Activated T-cell treated with anti-CD3 and anti-CD28 coated beads, Interleukin-2, amount 50 U/mL, for 24 hours (primary cell): ENCODE measurements at places on chromosomes 5 and 9.
A peak's percentile ranks its signal among the peaks of the same experiment; 100 is the strongest.

DNA sequence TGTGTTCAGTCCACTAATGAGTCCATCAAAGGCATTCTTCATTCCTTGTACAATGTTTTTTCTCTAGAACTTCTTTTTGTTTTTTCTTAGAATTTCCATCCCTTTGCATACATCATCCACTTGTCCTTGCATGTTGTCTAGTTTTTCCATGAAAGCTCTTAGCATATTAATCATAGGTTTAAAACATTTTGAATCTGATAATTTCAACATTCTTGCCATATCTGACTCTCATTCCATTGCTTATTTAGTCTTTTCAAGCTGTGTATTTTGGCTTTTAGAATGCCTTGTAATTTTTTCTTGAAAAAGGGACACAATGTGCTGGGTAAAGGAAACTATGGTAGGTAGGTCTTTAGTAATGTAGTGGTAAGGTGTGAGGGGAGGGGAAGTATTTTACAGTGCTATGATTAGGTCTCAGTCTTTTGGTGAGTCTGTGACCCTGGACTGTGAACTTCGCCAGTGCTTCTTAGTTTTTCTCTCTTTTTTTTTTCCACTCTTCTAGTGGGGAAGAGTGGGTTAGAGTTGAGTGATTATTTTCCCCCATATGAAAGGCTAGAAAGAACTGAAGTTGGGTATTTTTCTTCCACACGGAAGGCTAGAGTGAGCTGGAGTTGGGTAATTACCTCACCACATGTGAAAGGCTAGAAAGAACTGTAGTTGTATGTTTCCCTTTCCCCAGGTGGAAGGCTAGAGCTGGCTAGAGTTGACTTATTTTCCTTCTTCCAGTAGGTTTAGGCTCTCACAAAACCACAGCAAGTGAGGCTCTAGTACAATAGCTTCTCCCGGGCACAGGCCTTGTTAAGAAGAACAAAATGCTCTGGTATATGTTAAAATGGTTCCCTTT is 172.1 kb downstream of the SNX18 start:
- DNase-seq: no peak

DNA sequence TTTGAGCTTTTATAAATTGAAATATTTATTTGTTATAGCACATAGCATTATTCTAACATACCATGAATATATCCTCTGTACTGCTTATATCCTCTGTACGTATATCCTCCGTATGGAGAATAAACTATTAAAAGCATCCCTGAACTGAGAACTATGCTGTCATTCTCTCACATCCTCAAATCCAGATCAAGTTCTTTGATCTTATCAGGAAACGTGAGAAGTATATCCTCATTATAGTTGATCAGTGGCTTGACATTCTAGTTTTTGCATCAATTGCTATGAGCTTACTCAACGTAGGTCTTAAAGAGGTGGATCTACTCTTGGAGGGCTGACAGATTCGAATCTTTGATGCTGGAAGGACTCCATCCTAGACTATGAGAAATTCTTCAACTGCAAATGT is 37.4 kb downstream of the IL7R start:
- DNase-seq: no peak

DNA sequence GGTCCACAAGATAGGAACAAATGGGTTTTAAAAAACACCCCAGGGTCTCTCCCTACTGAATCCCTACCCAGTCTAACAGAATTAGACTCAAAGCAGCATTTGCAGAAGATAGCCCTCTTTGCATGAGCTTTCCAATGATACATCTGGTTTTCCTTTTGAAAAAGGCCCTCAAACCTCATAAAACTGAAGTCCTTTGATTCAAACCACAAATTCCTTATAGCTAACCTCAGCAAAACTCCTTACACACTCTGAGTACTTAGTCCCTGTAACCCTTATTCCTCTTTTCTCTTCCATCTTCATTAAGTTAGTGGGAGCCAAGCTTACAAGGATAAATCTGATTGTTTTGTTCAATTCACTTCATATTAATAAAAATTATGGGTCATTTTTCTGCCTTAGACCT is 90.5 kb upstream of the TNC start:
- DNase-seq: no peak

DNA sequence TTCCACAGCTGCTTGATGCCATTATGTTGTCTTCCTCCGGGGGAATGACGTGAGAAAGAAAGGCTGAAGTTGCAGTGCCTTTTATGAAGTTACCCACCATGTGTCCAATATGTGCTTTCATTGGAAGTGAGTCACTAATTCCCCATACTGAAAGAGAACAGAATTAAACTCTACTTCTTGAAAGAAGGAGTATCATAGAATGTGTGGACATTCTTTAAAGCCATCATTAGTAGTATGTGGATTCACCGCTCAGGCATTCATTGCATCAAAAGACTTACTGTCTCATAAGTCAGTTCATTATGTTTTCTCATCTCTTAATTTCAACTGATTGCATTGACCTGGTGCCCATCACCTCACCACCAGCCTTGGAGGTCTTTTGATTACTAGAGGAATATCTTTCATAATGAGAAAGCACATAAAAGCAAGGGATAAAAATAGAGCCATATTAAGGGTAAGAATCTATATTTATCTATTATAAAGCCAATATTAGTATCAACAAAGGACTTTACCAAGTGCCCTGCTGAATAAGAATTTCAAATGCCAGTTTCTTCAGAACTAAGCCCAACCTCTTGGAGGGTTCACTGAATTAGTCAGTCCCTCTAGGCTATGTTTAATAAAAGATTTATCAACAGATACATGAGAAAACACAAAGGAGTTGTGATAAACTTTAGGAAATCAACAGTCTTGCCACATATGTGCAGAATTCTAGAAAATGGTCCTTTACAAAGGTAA is 516.1 kb downstream of the NTRK2 start:
- DNase-seq: no peak

DNA sequence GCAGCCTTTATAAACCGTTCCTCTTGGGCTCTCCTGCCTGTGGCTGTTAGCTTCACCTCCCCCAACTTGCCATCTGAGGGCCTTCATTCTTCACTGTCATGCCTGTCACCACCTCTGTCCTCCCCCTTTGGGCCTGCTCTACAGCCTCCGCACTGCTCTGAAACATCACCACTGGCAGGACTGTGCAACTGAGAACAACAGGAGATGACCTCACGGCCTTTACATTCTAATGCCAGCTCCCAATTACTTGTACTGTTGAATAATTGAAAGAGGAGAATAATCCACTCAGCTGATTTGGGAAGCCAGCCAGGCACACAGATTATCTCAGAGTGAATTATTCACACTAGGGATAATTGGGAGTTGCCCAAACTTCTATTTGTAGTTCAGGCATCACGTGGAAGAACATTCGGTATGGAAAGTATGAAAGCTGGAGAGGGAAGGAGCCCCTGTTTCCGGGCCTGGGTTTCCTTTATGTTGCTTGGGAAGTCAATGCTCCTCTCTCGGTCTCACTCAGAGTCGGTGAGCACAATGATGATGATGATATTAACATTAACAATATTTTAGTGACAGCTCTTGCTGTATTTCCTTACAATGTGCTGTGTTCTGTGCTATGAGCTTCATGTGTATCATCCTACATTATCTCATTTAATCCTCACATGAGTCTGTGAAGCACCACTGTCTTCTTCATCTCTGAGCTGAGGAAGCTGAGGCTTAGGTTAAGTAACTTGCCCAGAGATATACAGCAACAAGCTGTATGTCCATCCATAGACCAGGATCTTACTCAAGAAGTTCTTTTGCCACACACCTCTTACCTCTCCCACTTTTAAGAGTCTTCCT is 99.3 kb upstream of the LRRTM2 start:
- no peak for DNase-seq

DNA sequence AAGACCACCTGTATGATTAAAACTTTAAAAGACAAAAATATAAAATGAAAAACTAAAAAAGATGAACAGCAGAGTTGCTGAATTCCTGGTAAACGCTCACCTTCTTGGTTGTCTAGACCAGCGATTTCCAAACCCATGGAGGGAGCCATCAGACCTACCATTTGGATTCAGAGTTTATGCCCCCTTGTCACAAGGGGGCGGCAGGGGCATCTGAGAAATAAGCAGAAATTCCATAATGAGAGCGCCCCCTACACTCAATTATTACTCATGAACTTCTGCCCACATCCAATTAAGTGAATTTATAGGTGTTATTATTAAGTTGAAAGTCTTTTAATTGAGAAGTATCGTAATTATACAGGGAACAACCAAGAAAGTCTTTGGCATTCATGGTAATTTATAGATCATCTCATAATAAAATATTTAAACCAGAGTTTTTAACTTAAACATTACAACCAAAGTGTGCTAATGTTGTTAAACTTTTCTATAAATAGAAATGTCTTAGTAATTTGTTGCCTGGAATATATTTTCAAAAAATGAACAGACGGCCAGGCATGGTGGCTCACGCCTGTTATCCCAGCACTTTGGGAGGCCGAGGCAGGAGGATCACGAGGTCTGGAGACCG is 35.2 kb upstream of the SPATA31C2 start:
- peak; percentile 52 for DNase-seq

DNA sequence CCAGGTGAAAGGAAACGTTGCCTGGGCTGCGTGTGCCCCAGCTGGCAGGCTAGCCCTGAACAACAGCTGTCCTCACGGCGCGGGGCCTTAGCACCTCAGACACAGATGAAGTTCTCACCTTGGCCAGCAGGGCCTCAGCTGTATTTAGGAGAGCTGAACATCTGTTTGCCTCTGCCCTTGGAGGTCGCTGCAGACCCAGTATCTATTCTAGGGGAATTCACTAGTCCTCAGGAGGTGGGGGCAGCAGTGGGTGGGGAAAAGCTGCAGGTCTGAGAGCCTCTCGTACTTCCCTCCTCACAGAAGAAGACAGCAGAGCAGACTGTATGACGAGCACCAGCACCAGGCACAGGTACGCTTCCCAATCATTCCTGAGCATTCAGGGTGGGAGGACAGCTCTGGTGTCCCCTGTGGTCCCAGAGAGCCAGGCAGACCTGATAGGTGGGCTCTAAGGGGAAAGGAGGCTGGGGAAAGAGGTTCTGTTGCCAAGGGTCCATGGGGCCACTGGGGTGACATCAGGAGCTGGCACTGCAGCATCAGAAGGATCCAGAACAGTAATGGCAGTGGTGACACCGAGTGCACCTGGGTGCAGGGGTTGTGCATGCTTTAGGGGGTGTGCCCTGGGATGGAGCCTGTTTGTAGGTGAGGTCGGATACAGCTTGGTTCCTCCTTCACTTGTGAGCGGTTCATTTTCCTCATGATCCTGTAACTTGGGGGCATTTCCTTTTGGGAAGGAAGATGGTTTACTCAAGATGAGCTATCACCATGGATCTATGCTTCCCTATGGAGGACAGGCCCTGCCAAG is 13.8 kb downstream of the CD74 start:
- DNase-seq: no peak

DNA sequence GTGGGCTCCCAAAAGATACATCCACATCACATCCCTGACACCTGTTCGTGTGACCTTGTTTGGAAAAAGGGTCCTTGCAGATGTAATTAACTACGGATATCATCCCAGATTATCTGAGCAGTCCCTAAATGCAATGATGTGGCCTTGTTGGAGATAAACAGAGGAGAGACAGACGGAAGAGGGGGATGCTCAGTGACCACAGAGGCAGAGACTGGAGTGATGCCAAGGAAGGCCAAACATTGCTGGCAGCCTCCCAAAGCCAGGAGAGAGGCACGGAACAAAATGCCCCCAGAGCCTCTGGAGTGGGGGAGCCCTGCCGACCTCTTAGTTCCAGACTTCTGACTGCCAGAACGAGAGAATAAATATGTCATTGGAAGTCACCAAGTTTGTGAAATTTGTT is 15.0 kb upstream of the VAV2 start:
- no peak for DNase-seq

- DNase-seq: no peak
These were observed 18.2 kb upstream of the STK32A start for GRCh38 chr5:147216552-147217154.

DNA sequence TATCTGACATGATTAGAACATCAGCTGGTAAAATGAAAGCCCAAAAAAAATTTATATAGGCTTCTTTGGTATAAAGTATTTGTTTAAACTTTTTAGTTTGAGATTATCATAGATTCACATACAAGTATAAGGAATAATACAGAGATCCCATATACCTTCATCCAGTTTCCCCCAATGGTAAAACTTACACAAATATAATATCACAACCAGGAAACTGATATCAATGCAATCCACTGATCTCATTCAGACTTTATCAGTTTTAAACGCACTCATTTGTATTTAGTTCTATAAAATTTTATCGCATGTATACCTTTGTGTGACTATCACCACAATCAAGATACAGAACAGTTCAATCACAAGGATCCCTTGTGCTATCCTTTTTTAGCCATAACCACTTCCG is 3.8 kb downstream of the FAM114A2 start:
- no peak for DNase-seq

GRCh38 chr5:13830536-13830935 is 114.0 kb downstream of the DNAH5 start:
- DNase-seq: no peak

- DNase-seq: no peak
These were observed 75.0 kb upstream of the XPA start for GRCh38 chr9:97772145-97772544.

DNA sequence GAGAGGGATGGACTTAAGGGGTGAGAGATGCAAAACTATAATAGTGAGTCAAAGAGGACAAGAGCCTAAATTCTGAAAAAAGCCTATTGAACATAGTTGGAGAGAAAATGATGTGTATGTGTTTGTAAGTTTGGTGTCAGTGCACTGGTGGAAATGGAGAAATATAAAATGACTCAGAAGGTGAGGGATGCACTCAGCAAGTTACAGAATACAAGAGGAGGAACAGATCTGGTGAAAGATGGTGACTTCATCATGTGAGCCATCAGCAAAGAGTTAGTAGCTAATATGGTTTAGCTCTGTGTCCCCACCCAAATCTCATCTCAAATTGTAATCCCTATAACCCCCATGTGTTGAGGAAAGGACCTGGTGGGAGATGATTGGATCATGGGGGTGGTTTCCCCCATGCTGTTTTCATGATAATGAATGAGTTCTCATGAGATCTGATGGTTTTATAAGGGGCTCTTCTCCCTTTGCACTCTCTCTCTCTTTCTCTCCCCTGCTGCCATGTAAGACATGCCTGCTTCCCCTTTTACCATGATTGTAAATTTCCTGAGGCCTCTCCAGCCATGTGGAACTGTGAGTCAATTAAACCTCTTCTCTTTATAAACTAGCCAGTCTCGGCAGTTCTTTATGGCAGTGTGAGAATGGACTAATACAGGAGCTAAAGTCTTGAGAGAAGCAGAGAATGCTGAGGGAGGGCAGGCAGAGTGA is 30.4 kb upstream of the FYB1 start:
- no peak for DNase-seq
